ENCODE measurements at places on chromosomes 3 and 15.

GRCh38 chr15:51218299-51218938 lies 120.0 kb downstream of the CYP19A1 start:
- DNase-seq = no peak

- DNase-seq = no peak
Measured at GRCh38 chr3:176562331-176562730, 635.0 kb downstream of the TBL1XR1 start.

GRCh38 chr3:133670525-133670995 lies 8.8 kb upstream of the TOPBP1 start:
- no peak for DNase-seq

DNA sequence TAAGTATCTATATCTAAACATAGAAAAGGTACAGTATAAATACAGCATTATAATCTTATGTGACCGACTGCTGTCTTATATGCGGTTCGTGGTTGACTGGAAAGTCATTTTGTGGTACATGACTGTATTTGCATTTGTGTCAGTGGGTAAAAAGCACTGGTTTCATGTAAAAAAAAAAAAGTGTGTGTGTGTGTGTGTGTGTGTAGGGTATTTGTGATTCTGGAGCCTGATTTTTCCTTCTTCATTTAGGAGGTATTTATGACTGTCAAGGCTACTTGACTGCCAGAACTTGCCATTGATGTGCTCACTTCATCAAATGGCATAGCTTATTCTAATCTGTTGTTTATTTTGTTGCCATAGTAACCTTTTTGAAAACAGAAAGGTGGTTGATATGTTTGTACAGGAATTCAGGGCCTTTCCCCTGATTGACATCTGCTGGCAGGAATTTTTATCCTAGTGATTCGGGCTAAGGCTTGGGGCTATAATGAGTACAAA lies 63.2 kb downstream of the AKAP13 start:
- DNase-seq = no peak

GRCh38 chr3:29606416-29606815 lies 325.5 kb downstream of the RBMS3 start:
- no peak for DNase-seq
